ENCODE measurements at places on chromosomes 3 and 15.
A peak's percentile ranks its signal among the peaks of the same experiment; 100 is the strongest.

DNA sequence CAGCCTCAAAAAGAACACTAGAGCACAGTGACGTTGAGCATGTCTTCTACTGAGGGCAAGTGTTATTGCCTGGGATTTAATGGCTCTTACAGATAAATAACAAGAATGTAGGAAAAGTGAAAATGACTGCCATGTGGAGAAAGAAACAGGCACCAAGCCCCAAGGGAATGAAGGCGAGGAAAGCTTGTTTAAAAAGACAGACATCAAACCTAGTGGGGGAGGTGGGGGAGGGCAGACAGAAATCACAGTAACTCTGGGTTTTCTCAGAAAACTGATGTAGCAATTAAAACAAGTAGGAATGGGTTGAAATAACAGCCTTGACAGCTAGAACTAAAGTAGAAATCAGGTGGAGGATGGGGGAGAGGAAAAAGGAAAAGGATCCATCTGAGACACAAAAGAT, 18.4 kb upstream of the LYZL4 start:
- ATAC-seq: no peak

DNA sequence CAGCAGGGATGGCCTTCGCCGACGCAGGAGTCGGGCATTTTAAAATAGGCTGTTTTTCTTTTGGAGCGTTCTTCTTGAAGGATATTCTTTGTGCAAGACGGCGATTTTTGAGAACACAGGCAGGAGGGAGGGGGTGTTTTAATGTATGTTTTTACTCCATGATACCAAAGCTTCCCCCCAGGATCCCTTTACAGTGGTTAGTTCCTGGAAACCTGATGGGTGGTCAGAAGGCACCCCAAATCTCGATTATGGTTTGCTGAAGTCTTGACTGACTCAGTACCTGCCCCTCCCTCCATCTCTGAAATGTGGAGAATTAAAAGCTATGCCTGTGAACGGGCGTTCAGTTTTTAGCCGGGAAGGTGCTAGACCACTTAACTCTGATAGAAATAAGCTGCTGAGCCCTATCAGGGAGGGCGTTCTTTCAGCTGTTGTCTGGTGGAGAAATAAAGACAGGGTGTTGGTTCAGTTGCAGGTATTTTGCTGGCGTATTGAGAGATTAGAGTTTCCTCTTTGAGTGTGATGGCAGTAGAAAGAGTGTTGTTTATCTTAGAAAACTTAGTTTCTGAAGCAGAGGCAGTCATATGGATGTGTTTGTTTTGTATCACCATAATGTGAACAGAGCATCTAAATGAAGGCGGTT, 3.4 kb downstream of the IGF1R start:
- ATAC-seq: no peak

DNA sequence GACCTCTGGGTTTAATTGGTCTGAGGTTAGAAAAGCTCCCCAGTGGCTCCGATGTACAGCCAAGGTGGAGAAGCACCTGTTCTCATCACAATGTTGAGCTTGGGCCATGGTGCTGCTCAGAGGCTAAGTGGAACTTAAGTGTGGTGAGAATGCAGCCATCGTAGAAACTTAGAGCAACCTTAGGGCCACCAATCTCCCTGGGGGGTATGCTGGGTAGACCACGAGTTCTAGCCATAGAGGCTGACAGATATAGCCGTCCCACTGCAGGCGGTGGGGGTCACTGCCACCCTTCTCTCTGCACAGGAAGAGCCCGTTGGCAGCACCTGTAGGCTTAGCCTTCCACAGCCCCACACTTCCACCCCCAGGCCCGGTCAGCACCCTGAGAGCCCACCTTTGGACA, 38.0 kb downstream of the MGLL start:
- no peak for ATAC-seq

DNA sequence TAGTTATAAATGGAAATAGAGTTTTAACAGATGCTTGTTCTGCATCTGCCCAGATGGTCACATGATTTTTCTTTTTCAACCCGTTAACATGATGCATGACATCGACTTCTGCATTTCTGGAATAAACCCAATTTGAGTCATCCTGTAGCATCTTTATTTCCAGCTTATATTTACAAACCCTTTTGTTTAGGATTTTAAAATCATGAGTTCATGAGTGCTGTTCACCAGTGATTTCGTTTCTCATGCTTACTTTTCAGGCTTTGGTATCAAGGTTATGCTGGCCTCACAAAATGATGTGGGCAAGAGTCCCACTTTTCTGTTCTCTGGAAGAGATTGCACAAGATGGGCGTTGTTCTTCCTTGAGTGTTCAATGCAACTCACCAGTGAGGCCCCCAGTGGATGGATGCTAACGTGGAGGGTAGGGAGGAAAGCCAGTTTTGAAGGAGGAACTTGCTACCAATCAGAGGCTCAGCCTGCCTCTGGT, 5.2 kb downstream of the HRH1 start:
- ATAC-seq: peak; percentile 80

DNA sequence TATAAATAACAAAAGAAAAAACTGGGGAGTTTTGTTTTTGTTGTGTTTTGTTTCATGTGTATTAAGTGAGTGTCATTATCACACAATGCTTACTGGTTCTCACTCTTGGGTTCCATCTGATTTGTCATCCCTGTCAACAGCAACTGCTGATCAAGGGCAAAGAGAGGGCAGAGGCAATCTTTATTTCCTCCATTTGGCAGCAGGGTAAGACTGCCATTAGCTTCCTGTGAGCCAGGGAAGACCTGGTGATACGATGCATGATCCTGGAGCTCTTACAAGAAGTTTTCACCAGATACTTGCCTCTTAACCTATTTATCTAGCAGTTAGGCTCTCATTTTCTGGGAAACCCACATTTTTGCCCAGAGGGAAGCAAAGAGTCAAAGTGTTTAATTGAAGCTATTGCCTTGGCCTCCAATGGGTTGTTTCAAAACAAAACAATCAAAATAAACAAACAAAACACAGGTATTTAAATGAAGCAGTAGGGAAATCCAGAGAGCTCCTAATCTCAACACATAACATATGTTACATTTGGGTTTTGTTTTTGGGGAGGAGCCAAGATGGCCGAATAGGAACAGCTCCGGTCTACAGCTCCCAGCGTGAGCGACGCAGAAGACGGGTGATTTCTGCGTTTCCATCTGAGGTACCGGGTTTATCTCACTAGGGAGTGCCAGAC, 529.8 kb downstream of the MAGI1 start:
- no peak for ATAC-seq

DNA sequence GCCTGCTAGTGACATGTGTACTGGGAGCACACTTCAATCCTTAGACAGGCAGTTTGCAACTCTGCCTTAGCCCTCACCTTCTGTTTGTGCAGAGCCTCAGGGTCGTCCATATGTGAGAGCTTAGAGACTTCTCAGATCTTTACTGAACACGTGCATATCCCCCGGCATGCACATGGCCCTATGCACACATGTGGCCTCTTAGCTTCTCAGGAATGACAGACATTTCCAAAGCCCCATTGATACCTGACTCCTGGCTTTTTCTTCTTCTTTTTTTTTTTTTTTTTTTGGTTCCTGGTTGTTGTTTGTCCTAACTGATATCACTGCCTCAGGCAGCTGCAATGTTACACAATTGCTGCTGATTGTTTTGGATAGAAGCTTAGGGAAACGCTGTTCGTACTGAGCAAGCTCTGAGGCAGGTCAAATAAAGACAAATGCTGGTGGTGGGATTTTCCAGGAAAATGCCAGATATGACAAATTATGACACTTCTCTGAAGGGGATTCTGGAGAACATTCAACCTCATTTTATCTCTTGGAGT, 107.2 kb upstream of the RGMA start:
- ATAC-seq: no peak

GRCh38 chr3:195241592-195242355, 29.2 kb downstream of the XXYLT1 start:
- ATAC-seq: no peak

DNA sequence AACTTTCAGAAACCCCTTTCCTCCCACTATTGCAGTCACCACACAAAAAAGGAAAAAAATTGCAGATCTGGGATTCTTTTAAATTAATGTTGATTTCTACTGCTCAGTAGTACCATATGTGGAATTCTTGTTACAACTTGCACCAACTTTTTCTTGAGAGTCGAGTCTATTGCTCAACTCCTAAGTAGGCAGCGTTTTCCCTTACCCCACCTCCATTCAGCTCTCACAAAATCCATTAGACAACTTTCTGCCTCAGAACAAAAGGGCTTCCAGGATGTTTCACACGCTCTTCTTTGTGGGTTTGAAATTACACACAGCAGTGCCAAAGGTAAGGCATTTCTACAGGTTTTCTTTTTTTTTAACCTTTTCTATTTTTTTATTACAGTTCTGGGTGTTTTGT, 179.5 kb downstream of the ANXA2 start:
- ATAC-seq: no peak

DNA sequence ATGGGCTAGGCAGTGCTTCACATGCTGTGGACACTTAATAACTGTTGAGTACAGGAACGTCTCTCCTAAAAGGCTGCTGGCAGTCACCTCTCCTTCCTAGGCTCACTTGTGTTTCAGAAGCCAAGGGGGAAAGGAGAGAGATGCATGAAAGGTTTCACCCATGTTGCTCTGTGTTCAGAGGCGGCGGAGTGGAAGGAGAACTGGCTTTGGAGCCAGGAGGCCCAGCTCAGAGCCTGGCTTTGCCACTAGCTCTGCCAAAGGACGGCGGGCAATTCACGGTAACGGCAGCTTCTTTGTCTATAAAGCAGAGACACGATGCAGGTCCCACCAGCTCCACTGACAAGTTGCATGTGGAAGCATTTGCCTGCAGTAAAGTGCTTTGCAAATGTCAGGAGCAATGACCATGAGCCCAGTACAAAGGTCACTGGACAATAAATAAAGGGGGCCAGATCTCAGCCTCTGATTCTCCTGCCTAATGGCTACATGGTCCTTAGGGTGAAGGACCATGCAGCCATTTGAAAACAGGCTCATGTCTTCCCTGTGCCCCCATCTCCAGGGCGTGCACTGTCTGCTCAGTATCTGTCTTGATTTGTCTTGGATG, 171.7 kb upstream of the TLE3 start:
- ATAC-seq: no peak

DNA sequence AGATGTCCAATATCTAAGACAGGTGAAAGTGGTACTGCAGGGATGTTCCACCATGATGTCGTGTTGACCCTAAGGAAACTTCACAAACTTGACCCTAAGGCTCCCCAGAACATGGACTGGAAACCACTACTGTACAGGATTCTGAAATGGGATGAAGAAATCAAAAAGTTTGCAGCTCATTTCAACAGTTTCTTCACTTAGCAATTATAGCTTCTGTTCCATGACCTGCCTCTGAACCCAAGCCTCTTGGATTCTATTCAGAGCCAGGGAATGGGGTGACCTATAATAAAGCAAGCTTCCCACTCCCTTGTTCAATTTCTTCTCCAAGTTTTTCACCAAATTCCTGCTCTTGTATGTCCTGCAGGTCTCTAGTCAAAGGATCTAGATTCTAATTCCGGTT, 40.7 kb downstream of the DUT start:
- no peak for ATAC-seq

DNA sequence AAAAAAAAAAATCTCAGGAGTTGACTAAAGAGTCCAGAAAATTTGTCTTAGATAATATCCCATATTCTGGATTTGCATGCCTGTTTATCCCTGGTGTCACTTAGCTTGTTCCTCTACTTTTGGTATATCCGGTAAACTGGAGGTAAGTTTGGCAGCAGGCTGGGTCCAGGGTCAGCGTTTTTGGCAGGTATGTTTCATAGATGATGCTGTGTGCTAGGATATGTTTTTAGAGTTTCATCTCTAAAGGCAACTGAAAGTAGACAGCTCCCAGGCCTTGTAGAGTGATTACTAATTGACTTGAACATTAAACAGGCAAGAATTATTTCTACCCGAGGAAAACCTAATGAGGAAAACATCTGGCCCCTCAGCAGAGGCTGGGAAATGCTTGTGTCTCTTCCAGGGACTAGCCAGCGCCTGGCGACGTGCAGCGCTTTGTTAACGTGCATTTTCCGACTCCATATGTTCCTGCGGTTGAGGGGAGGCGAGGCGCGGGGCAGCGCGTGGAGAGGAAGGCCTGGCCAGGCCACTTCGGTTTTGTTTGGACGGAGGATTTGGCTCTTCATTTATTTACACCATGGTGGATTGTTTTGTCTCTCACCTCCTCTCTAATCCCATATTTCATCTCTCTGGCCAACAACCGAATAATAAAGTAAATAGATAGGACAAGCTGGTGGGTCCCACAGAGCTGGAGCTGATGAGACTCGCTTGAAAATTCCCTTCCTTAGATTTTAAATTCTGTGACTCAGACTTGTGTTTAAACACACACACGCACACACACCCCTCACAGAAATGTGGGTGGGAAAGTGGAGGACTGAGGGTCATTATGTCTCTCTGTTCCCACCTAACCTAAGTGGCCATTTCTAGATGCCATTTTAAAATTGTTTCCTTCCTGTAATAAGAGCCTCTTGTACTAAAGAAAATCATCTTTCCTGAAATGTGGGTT, 65.3 kb downstream of the ASB7 start:
- no peak for ATAC-seq
